ENCODE measurements at places on chromosomes 6 and 20. TPM values are rescaled to one million over a fixed set of nuclear protein-coding genes. Genes with fewer than 3 reads are reported as not detected.

DNA sequence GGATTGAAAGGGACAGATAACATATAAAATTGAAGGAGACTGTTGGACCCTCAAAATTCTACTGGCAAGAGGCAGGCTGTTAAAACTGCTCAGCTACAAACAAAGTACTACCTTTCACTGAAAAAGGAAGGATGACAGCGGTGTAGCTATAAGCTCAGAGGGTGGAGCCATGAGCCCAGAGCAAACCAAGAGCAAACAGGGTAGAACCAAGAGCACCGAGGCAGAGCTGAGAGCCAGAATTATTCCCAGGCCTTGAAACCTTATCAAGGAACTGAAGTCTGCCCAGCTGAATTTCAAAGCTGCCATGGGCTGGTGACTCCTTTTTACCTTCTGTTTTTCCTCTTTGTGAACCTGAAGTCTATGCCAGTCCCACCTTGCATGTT lies 74.7 kb upstream of the SLC4A11 start:
- no peak for DNase-seq

DNA sequence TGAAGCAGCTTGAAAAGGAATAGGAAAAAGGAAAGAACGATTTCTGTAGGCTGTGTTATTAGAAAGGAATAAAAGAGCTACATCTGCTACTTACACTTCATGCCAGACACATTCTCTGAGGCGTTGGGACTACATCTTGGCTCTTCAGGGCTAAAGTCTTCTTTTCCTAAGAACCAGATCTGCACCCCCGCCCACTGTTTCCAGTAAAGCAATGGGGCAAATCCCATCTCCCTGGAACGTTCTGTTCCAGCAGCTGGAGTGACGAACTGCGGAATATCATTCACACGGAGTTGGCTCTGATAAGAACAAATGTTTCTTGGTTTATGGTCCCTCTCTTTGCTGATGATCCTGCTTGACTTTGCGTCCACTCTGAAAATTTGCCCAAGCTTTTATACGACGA lies 26.9 kb downstream of the FAM50B start:
- DNase-seq: no peak

DNA sequence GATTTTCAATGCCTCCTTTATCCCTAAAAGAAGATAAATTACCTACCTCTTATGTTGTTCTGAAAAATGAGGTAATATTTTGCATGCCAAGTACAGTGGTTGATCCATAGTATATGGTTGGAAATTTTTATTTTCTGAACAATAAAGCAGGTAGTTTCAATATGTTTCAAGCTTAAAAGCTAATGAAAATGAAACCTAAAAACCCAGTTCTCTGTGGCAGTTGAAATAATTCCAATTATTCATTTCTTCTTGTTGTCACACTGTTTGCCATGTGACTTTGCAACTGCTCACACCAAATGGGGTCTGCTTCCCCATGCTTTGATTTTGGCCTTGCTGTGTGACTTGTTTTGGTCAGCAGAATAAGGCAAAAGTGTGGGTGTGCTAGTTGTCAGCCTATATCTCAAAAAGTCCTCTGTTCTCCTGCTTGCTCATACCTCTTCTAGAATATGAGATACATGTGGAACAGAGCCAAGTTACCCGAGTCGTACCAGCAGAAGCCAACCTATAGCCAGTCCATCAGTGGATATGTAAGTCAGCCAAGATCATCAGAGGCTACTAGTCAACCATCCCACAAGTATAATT lies 197.2 kb upstream of the THEMIS start:
- no peak for DNase-seq

Gene TREML1
- polyA plus RNA-seq: not detected

Gene ZNF831
- 15.9 TPM for polyA plus RNA-seq

All from CD4-positive, CD25-positive, alpha-beta regulatory T cell (primary cell).